ENCODE measurements at places on chromosomes 3 and 15.
A peak's percentile ranks its signal among the peaks of the same experiment; 100 is the strongest.

DNA sequence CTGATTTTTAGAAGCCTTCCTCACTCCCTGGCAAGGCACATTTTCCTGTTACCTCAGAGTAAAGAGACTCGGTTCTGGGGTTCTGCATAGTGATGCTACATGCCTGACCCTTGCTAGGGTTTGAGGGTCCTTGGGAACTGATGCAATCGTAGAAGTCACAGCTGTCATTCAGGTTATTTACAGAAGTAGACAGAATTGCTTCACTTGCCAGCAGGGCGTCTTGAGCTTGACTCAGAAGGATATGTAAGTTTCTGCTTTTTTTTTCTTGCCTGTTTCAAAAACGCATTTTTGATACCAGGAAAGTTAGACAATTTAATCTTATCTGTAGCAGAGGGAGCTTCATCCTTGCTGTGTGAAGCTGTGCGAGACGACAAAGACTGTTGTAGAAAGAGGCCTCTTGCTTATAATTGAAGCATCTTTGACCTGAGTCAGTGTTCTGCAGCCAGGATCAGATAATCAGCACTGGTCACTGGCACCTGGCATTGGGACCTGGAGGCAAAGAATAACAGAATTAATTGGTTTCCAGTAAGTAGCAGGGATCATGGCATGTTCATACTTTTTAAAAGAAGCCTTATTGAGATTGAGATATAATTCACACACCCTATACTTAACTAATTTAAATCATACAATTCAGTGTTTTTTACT is 24.8 kb downstream of the CACNA1D start:
- no peak for ATAC-seq

DNA sequence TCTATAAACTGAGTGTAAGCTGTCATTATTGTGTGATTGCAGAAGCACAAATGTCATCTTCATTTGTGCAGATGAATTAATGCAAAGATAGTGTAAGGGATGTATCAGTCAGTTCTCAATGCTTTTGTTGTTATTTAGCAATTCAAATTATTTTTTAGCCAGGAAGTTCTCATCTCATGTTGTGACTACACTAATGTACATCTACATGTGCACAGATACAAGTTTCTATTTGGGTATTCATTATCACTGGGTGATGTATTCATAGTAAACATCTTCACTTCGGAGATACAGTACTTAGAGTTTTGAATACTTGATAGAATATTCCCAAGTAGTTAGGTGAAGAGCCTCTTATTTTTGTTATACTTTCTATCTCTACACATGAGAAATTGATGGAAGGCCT is 11.1 kb downstream of the EIF2A start:
- ATAC-seq: no peak

- ATAC-seq: no peak
These were observed 190.9 kb downstream of the NR2F2 start for GRCh38 chr15:96521386-96521785.

DNA sequence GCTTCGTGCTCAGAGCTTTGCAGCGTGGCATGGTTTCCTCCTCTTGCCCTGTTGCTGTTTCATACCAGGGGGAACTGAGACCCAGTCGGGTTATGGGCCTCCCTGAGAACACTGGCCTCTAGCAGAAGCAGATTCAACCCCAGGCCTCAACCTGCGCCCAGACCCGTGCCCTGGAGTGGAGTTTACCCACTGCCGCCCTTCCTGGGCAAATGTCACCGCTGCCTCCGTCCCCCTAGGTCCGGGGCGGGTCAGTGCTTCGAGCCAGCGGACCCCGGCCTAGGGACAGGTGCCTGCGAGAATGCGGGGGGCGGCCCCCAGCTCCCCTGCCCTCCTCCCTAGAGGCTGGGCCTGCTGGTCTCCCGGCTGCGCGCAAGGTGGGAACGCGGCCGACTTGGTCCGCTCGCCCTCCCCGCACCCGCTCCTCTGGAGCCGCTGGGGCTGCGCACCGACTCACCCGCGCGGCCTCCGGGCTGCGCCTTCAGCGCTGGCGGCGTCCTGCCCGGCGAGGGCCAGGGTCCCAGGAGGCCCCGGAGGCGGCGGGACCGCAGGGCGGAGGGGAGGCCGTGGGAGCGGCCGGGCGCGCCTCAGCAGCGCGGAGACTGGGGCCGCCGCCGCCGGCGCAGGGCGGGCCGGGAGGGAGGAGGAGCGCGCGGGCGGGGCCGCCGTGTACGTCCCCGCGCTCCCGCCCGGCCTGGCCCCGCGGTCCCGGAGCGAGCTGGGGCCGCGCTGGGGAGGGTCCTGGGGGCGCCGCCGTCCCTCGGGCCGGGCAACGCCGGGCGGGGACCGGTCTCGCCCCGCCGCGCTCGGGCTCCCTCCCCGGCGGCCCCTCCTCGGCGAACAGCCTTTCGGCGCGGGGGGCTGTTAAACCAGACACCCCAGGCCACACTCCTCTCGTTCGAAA is at the start of gene PIGZ:
TSS of gene PIGZ (minus strand) at position 601 of the 901 bp plus-strand sequence. CDS start 16,802 bp downstream, outside the sequence.
- ATAC-seq: peak; percentile 83

DNA sequence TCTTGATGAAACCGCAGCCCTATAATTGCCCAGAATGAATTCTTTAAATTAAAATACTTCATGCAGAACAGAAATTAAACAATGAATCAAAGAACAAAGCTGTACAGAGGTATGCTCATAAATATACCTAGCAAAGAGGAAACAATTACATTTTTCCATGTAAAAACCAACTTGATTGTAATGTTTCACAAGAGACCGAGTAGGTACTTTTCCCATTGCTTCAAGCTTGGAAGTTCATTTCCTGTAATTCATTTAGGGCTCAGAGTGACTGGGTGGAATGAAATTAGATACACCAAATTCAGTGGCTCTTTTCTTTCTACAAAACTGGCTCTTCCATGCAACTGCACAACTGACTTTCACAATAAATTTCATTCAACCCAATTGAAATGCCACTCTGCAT is 51.4 kb downstream of the FHIT start:
- ATAC-seq: no peak

DNA sequence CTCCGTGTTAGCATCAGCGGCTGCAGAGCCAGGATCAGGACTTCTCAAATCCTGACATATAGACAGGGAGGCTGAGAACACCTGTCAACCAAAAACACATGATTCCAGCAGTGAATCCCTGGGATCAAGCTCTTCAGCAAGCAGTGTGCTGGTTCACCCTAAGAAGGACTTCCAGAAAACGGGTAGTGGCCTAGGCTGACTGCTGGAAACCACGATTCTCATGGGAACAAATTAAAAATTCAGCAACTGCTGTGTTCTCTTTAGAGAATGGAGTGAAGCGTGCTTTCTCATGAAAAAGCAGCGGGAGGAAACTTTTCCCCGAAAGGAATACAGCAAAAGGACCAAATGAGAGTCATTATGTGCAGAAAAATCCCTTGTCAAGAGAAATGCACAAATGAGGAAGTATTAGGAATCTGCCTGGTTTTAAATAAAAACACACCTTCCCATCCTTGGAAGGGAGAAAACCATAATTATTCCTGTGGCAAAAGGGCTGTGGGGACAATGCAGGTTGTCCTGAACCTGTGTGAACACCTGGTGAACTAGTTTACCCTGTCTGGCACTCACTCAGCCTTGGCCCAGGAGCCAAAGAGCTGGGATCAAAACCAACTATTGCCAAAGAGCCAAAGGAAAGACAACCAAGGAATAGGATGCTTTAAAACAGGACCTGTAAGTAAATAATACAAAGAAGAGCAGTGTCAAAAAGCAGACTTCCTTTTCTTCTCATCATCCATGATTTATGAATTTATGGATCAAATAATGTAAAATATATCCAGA is 13.4 kb downstream of the IL12A start:
- no peak for ATAC-seq

GRCh38 chr3:155870133-155870944 is at the start of gene GMPS:
GMPS (plus strand) TSS chr3:155870650; CDS start chr3:155870871, 221 bp downstream.
- ATAC-seq: peak; percentile 99

GRCh38 chr3:101240719-101241399 is 79.5 kb downstream of the IMPG2 start:
- ATAC-seq: no peak

DNA sequence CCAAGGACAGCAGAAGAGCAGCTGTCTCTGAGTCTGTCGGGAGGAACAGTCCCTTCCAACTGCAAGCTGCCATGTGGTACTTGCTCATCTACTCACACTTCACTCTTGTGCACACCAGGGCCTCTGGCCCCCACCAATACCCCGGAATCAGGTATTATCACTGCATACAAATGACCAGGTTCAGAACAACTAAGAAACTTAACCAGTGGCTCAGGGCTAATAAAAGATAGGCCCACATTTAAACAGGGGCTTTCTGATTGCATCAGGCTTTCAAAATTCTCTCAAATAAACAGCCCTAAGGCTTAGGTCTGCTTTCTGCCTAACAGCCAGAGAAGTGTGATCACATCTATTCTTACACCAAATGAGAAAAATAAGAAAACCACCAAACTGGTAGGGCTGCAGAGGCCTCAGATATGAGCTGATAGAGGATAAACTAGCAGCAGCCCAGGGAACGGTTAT is 20.7 kb downstream of the CCDC12 start:
- ATAC-seq: no peak

DNA sequence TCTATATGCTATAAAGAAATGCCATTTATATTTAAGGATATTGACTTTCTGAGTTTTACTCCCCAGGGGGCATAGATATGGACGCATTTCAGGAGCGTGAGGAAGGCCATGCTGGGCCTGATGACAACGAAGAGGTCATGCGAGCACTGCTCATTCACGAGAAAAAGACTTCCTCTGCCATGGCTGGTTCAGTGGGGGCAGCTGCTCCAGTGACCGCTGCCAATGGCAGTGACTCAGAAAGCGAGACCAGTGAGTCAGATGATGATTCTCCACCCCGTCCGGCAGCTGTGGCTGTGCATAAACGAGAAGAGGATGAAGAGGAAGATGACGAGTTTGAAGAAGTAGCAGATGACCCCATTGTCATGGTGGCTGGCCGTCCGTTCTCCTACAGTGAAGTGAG is 38.4 kb downstream of the GTF2E1 start:
- peak; percentile 50 for ATAC-seq

- no peak for ATAC-seq
These were observed 28.7 kb upstream of the COL6A6 start for GRCh38 chr3:130488288-130488687.

- no peak for ATAC-seq
These were observed 133.1 kb downstream of the GADL1 start for GRCh38 chr3:30761374-30761773.

DNA sequence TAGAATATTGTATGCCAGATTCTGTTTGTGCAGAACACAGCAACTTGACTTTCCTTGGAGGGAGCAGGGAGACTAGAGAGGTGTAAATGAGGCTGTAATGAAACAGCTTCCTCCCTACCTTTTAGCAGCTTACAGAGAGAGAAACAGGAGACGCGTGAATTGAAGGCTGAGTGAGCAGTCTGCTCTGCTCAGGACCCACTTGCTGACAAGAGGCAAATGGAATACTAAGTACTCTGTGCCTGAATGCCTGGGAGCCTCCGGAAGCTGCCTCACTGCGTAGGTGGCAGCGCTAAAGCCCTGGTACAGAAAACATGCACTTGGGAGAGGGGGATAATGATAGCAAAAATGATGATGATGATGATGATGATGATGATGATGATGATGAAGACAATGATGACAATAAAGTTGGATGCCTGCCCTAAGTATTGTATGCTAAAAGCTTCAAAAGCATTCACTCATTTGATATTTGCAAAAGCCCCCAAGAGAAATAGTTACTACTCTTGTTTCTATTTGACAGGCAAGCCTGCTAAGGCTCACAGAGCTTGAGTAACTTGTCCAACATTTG is 548.9 kb downstream of the NTRK3 start:
- no peak for ATAC-seq

DNA sequence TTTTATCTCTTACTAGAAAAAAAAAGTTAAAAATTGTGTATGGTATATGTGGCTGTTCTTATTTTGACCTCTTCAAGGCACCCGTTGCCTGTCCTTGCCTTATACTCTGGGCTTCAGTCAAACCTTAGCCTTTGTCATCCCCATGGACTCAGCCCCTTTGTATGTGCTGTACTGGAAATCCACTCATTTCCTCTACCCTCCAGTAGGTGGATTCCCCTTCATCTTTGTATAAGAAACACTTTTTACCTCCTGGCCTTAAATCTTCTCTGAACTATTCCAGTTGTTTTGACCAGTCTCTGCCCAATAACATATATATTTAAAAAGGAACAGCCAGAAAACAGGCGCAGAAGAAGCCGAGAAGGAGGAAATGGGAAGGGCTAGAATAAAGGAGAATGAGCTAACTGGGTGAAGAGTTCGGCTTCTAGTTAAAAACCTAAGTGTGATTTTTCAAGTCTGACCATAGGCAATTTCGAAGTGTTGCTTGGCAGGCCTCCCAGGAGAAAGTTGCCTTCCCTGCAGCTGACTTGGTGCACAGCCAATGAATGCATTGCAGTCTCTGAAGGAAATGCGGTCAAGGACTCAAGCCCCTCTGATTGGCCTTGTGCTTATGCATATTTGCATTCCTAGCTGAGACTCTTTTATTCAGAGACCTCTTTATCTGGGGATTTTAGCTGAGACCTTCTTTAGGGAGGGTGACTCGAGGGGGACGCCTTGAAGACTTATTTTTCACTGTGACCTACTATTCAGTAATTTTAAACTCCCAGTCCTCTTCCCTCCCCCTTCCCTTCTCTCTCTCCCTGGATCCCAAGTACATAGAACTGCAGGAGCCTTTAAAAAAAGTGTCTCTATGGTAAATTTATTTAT is 277.4 kb downstream of the ROBO1 start:
- ATAC-seq: no peak

GRCh38 chr3:192514081-192514753 is 213.1 kb downstream of the FGF12 start:
- ATAC-seq: no peak

DNA sequence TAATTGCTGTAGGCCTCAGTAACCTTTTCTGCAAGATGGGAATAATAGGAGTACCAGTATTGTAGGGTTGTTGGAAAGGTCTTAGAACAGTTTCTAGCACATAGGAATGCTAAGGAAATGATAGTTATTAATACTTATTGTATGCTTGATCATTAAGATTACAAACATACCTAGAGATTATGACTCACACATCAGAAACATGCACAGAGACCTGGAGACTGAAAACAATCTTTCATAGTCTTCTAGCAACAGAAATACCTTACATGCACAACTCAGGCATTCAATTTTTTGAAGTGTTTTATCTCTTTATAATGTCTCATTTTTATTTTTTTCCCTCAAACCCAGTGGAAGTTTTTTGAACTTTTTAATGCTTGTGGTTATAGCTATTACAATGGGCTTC is 104.4 kb upstream of the ZBTB20 start:
- ATAC-seq: no peak

GRCh38 chr15:95659656-95660055 is 670.8 kb upstream of the NR2F2 start:
- no peak for ATAC-seq

- no peak for ATAC-seq
These were observed 125.5 kb upstream of the BHLHE40 start for GRCh38 chr3:4853749-4854140.

- ATAC-seq: no peak
These were observed 10.6 kb upstream of the KIF23 start for GRCh38 chr15:69403594-69403993.

Data from esophagus mucosa (tissue), 1 donor.